NCI-H748 treated with DMSO at 0.1 percent for 48 hours (cell line): ENCODE measurements at places on chromosomes 1 and 21.
A peak's percentile ranks its signal among the peaks of the same experiment; 100 is the strongest.

- no peak for DNase-seq
Observed at GRCh38 chr1:18882486-18882885, 19.9 kb downstream of the ALDH4A1 start.

- DNase-seq: no peak
Observed at GRCh38 chr1:11272544-11272831, 510 bp upstream of the UBIAD1 start.

DNA sequence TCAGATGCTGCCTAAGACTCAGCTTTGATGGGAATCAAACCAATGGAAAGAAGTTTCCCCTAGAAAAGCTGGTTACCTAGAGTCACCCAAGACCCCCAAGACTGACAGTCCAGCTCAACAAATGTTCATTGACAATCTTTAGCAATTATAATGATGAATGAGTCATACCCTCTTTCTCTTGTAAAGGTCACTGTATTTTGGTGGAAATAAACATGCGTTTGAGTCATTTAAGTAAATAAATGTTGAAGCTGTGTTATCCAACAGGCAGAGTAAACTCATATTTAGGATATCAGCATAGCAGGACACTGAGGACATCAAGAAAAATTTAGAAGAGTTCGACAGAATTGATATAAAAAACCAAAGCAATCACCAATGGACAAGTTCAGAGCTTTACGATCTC is 295.9 kb downstream of the RGS7 start:
- DNase-seq: no peak

GRCh38 chr1:10308001-10308400 is 90.9 kb upstream of the PGD start:
- no peak for DNase-seq

DNA sequence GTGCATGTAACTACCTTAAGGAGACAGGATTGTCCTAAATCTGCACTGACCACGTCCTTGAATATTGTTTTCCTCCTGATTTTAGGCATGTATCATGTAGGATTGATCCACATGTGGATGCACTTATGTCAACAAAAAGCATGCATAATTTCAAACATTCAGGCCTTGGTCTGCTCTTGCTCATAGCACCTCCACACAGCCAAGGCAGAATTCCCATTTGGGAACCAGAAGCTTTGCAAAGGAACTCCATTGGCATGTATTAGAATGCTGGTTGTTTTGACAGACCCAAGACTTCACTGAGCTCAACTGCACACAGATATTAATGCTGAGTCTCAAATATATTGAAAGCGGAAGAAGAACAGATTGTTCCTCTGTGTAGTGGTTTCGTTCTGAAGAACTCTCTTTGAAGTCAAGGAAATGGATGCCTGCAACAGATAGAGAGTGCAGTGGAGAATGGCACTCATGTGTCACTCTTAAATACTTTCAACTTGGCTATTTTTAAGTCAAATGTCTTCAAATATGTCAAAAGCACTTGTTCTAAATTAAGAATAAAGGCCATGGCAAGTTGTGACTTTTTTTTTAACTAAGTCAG is 387.6 kb downstream of the LTN1 start:
- no peak for DNase-seq

GRCh38 chr1:30599721-30600120 is 123.7 kb downstream of the MATN1 start:
- DNase-seq: no peak

DNA sequence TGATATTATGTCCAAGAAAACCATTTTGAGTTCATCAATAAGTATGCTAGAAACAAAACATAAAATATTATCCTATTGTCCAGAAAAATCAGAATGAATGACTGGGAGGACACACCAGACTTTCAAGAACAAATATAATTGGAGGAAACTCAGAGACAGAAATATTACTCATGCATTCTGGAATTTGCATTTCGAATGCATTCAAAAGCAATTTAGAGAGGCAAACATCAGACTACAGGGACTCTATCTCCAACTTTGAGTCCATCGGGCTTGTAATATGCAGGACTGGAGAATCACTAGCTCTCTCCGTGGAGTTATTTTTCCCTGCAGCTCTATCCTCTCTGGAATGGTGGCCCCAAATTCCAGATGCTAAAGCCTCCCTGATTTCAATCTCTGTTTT is 161.8 kb downstream of the CDC42BPA start:
- no peak for DNase-seq

DNA sequence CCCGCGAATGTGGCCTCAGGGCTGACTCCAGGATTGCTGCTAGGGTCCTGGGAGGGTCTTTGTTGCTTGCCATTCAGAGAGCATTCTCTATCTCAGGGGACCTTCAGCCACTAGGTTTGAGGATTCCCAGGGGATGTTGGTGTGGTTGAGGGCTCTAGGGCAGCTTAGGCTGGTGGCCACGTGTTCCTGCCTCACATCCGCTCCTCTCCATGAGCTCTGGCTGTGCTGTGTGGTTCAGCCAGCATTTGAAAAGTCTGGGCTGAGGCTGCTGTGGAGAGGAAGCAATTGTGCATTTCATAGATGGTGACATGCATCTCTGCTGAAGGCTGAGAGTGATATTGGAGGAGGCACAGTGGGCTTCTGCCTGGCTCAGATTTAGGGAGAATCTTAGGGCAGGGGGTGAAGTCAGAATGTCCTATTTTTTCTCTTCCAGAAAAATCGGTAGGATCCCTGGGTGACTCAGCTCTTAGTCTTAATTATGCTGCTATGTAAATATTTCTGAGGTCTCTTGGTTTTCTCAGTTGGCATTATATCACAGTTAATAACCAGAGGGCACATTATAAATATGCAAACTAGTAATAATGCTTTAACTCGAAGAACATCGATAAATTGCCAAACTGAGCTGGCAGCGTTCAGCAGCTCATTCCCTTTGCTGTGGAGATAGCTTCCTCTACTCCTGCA is 182.3 kb downstream of the CAMTA1 start:
- no peak for DNase-seq

GRCh38 chr1:44628962-44629756 is 45.1 kb downstream of the TMEM53 start:
- no peak for DNase-seq

- peak; percentile 48 for DNase-seq
Observed at GRCh38 chr1:101520302-101520701, 283.5 kb downstream of the S1PR1 start.
